ENCODE measurements at places on chromosomes 11 and 22. TPM values are rescaled to one million over a fixed set of nuclear protein-coding genes. Genes with fewer than 3 reads are reported as not detected.

MADD gene
- 36.9 TPM for total RNA-seq

SMIM38 gene
- 0.09 TPM for total RNA-seq

SMTNL1 gene
- total RNA-seq: not detected

GGTLC2 gene
- not detected for total RNA-seq

BTBD18 gene
- total RNA-seq: not detected

HBG1 gene
- not detected for total RNA-seq

MPZL3 gene
- 2.1 TPM for total RNA-seq

OSM gene
- not detected for total RNA-seq

SCN4B gene
- total RNA-seq: 1.6 TPM

DNA sequence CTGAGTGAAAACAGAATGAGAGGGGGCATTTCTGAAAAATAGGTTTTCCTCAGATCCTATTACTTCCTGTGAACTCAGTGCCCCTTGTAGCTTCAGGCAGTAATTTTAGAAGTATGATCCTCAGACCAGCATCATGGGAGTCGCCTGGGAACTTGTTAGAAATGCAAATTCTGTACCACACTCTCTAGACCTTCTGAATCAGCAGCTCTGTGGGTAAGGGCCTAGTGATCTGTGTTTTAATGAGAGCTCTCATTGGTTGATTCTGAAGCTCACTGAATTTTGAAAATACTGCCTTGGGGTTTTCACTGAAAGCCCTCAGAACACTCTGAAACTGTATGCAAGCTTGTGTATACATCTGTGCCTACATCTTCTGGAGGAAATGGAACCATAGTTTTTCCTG lies 647.2 kb upstream of the ANO5 start:
- no peak for DNase-seq

DNA sequence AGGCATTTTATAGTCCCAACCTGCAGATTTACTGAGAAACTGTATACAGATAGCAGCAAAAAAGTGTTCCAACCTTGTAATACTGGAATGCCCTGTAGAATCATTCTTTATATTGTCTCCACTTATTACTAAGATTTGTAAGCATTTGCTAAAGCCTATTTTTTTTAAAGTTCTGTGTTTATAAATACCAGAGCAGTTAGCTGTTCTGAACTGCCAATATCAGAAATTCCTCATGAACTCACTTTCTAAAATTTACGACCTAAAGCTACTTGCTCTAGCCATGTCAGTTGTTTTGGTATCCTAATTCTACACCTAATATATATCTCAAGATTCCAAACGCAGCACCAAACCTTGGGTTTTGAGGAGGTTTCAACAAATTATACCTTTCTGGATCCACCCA lies 103.2 kb downstream of the C11orf65 start:
- DNase-seq: no peak

DNA sequence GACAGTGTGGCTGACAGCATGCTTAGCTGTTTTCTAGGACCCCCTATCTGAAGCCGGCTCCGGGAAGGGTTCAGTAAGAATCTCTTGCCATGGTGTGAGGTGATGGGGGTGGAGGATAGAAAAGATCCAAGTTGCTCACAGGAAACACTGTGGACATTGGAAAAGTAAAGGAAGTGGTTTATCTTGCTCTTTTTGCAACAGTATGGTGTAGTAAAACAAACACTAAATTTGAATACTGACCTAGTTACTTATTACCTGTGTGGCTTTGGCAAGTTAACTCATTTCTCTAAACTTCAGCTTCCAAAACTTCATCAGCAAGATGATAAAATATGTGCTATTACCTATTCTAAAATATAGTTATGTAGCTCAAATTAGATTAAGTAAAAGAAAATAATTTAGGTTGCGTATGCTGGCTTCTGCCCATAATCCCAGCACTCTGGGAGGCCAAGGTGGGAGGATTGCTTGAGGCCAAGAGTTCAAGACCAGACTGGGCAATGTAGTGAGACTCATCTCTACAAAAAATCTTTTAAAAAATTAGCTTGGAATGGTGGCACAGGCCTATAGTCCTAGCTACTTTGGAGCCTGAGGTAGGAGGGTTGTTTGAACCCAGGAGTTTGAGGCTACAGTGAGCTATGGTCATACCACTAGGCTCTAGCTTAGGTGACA lies 51.6 kb upstream of the APOA1 start:
- no peak for DNase-seq

DNA sequence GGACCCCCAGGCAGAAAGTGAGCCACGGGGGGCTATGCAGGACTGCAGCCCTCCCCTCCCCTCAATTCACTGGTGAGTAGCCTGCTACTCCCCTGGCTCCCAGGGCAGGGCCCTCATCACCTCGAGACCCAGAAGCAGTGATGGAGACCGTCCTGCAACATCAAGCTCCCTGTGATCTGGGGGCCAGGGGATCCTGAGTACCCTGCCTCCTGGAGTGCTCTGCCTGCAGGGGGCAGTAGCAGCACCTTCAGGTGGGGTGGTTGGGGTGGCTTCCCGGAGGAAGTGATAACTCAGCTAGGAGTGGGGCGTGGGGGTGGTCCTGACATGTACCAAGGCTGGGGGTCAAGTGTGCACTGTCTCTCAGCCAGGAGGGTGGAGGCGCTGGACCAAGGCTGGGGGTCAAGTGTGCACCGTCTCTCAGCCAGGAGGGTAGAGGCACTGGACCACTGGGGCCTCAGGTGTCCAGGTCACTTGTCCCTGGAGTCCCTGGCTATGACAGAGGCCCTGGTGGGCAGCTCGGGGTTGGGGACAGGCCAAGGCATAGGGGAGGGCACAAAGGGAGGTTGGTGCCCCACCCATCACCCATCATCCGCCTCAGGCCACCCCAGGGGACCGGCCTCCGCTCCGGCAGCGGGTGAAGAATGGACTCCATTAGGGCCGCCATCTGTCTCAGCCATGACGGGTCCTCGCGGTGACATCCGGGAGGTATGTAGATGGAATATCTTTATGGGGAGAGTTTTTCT lies 9.4 kb downstream of the RTN4R start:
- DNase-seq: no peak

DNA sequence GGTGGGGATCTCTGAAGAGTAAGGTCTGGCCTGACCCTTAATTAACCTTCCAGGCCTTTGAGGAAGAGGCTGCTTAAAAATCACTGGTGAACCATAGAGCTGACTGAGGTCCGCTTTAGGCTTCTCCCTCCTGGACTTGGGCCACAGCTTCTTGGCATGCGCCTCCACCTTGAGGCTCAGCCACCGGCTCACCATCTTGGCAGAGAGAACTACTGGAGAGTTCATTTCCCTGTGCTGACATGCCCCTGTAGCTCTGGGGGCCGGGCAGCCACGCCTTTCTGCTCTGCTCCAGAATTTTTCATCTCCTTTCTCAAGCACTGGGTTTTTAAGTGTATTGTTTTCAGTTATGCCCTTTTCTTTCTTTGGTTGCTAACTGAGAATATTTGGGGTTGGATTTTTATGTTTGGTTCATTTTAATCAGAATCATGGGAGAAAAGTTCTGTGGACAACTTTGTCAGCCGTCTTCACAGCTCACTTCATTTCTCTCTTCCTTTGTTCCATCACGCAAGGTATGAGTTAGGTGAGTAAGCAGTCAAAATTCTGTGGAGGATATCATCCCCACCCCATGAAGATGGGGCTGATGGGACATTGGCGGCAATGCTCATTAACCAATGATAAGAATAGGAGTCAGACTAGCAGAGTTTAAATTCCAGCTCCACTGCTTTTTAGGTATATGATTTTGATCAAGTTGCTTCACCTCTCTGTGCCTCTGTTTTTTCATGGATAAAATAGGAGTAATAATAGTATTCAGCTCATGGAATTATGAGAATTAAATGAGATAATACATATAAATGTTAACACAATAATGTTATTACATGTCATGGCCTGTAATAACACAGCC lies 103.9 kb downstream of the DBX1 start:
- DNase-seq: no peak

GRCh38 chr11:111932611-111932950 lies 4.6 kb upstream of the DIXDC1 start:
- no peak for DNase-seq

GRCh38 chr11:33635161-33635560 lies 65.5 kb downstream of the C11orf91 start:
- no peak for DNase-seq

- DNase-seq: no peak
Observed at GRCh38 chr22:43199541-43199940, 12.6 kb upstream of the TTLL12 start.

GRCh38 chr11:75938543-75938942 lies 123.5 kb downstream of the UVRAG start:
- DNase-seq: no peak

DNA sequence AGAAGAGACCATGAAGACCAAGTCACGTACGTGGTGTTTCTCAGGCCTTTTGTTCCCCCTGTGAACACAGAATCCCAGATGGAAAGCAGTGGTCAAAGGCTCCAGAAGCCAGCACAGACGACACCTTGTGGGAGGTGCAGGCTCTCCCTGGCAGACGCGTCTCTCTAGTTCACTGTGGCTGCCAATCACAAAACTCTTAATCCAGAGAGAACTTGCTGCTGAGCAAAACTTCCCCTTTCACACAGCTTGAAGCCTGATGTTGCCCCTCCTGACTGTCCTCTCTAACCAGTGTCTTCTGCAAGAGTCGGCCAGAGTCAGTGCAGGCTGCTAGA lies 67.1 kb downstream of the PIWIL3 start:
- DNase-seq: peak; percentile 72

- no peak for DNase-seq
Observed at GRCh38 chr11:73388265-73389133, 12.3 kb downstream of the RELT start.

- no peak for DNase-seq
Observed at GRCh38 chr22:44550711-44551491, 52.9 kb upstream of the RTL6 start.

DNA sequence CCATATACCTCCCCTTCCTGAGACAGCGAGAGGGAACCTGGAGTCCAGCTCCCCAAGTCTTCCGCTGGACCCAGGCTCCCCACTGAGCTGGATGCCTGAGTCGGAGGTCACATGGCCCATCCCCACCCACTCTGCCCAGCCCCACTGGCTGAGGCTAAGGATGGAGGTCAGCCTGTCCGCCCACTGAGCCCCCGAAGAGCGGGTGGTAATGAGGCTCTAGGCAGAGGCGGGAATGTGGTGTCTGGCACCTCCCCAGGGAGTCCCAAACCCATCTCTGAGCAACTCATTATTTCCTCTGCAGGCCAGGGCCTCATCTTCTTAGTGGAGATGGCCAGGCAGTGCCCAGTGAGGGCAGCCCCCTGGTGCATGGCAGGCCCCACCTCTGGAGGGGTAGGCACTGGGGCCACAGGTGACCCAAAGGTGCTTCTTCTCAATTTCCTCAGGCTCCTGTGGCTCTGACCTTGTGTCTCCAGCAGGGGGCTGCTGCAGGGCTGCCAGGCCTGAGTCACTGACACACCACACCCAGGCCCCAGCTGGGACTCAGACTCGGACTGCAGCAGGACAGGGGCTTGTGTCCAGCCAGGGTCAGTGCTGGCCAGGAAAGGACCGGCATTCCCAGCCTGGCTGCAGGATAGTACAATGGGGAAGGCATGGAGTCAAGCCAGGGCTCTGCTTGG lies 10.2 kb upstream of the PDE2A start:
- peak; percentile 71 for DNase-seq

GRCh38 chr22:39132871-39133524 lies 19.5 kb downstream of the CBX7 start:
- peak; percentile 28 for DNase-seq

- DNase-seq: no peak
Observed at GRCh38 chr11:130940706-130941105, 24.4 kb upstream of the SNX19 start.

DNA sequence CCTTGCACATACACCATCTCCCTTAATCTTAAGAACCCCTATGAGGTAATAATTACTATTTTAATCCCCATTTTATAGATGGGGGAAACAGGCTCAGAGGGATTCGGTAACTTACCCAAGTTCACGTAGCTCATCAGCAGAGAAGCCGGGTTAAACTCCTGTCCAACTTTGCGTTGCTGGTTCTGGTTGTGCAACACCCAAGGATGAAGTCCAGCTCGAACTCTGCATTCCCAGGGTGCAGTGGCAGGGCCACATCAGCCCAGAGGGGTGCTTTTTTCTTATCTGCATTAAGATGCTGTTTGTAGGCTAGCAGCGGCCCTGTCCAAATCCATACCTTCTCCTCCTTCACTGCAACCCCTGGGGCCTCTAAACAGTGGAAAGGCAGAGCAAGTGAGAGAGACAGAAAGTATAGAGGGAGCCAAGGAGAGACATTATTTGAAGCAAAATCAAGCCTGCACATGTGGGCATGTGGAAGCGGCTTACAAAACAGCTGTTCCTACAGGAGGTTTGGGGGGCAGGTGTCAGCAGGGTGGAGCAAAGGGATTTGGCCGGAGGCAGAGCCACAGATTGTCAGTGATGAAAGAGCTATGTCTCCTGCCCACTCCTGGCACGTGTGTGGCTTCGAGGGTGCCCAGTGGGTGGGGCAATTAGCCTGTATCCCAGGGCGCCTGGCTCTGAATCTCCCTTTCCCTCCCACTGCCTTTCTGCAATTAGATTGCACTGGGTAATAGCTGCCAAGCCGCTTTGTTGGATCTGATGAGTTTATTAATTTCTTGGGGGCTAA lies 129.5 kb upstream of the TBCEL start:
- no peak for DNase-seq

DNA sequence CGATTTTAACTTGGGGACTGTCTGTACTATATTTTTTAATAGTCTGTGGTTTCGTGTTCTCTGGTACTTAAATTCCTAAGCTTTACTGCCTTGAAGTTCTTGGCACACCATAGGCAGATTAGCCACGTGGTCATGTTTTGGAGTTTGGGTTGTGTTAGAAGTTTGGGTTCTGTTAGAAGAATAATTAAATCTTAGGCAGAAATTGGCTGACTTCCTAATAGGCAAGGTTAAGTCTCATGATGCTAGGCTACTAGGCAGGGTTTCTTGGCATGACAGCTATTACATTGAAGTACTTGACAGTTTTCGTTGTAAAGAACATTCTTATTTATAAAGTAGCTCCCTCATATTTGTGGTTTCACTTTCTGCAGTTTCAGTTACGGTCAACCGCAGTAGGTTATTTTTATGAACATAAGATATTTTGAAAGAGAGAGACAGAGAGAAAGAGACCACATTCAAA lies 30.0 kb upstream of the MMP7 start:
- no peak for DNase-seq

GRCh38 chr11:9005087-9005486 lies 1.3 kb upstream of the NRIP3 start:
- no peak for DNase-seq

- no peak for DNase-seq
Observed at GRCh38 chr22:29193021-29193420, 12.7 kb upstream of the EMID1 start.

GRCh38 chr22:27128461-27129085 lies 471.2 kb downstream of the MIAT start:
- no peak for DNase-seq

GRCh38 chr11:91495837-91496236 lies 728.8 kb upstream of the FAT3 start:
- DNase-seq: no peak

GRCh38 chr11:32099516-32099915 lies 8.6 kb downstream of the RCN1 start:
- no peak for DNase-seq

- no peak for DNase-seq
Observed at GRCh38 chr11:9760193-9760575, 96.3 kb downstream of the SWAP70 start.

DNA sequence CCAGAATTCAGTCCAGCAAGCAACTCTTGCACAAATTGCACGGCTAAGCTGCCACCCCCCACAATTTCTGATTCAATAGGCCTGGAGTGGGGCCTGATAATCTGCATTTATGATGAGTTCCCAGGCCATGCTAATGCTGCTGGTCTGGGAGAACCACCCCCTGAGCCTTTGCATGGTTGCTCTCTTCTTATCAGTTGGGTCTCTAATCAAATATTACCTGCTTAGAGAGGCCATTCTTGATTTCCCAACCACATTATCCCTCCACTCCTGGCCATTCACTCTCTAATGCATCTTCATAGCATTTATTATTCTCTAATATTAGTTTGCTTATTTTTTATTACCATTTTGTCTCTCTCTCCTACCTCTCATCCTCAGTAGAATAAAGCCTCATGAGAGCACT lies 99.5 kb downstream of the NAV2 start:
- no peak for DNase-seq
